ENCODE measurements at places on chromosomes 11 and 22.

GRCh38 chr11:55942785-55943392, 6.7 kb upstream of the OR5I1 start:
- peak; percentile 4 for DNase-seq

- peak; percentile 19 for DNase-seq
These were observed 65.6 kb upstream of the CRYBB3 start for GRCh38 chr22:25134028-25134427.

DNA sequence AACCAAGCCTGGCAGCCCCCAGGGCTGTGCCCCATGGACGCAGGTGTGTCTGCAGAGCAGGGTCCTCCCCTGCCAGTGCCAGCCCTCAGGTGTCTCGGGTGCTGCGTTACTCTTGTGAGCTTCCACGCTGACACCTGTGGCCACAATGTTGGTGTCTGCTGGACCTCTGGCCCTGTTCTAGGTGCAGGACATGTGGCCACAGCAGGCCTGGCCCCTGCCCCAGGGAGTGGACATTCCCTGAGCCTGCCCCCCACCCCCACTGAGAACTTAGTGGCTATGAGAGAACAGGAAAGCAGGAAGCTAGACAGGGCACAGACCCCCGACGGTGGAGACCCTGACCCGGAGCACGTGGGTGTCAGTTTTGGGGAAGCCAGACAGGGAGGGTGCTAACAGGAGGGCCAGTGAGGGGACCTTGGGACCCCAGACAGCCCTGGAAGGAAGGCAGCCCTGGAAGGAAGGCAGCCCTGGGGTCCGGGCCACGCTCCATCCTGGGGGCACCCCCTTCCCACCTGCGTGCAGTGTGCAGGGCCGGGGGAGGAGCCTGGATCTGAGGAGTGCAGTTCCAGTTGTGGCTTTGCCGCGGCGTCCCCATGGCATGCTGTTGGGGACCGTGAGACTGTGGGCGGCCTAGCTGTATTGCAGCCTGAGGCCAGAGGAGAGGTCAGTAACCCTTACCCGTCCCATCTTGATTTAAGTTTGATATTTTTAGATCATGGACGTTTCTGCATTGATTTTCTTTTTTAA, 43.9 kb upstream of the PPARA start:
- DNase-seq, result no peak

- DNase-seq, result no peak
These were observed 1421.2 kb upstream of the TENM4 start for GRCh38 chr11:80862011-80862410.

- no peak for DNase-seq
These were observed 93.6 kb downstream of the NELL1 start for GRCh38 chr11:20762980-20763379.

DNA sequence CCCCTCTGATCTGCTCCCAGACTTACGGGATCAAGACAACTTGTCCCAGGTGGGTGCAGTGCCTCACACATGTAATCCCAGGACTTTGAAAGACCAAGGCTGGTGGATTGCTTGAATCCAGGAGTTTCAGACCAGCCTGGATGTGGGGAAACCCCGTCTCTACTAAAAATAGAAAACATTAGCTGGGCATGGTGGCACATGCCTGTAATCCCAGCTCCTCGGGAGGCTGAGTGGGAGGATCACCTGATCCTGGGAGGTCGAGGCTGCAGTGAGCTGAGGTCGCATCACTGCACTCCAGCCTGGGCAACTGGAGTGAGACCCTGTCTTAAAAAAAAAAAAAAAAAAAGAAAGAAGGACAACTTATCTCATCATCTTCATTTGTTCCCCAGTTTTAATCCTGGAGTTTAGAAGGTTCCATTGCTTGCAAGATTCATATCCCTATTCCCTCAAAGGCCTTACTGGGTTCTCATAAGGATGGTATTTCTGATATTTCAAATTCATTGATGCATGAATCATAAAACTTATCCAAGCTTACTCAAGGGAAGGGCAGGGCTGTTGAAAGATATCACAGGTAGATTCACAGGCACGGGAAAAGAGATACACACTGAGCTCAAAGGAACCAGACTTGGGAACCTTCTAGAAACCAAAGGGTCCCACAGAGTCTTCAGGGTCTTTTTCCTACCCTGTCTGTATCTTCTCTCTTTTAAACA, 14.6 kb downstream of the ENDOD1 start:
- no peak for DNase-seq

- DNase-seq, result no peak
These were observed 13.5 kb downstream of the CDON start for GRCh38 chr11:126049159-126049558.

DNA sequence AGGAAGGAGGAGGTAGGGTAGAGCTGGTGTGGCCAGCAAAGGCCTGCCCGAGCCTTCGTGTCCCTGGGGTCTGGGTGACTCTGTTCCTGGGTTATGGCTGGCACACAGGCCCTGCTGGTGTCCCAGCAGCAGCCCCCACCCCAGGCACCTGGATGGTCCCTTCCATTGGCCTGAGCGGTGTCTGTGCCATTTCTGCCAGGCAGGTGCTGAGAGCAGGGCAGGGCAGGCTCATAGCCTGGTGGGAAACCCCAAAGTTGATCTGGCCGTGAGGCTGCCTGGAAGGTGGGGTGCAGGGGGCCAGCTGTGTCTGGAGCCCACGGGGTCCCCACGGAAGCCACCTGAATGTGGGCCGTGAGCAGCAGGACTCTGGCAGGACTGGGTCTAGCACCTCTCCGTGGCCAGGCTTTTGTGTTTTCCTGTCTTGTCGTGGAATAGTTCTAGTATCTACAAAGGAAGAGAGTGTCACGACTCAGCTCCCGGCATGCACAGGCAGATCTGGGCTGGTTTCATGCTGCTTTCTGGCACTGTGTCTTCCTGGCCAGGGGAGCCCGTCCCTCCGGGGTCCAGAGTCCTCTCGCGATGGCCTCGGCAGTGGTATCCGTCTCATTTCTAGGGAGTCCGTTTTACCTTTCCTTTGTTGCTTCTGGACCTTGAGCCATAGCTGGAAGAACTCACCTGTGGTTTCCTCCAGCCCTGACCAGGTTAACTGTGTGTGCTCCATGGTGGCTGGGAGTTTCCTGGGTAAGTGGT, 83.7 kb downstream of the KCNQ1 start:
- DNase-seq, result no peak

GRCh38 chr11:57460758-57461749, 726 bp downstream of the RTN4RL2 start:
- peak; percentile 20 for DNase-seq

DNA sequence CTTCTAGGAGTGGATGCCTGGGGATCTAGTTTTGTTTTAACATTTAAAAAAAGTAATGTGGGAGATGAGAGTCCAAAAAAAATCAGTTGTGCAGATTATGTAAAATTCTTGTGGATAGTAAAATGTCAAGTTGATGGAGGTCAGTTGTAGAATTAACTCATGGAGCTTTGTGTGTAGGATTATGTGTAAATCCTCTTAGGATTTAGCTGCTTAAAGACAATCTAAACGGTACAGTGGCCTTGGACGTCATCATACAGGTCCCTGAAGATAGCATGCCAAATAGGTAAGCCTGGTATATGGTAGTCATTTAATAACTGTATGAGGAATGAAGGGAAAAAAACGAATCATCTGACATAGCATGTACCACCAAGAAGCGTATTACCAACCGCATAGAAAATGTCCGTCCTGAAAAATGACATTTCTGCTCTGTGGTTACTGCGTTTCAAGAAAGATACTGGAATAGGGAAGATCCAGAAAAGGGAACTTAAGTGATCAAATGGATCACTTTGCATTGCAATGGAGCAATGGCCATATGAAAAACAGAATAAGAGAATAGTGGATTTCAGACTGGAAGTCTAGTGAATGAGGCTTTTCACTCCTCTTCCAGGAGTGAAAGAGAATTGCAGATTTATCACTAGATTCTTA, 61.3 kb downstream of the BCL2L13 start:
- no peak for DNase-seq

DNA sequence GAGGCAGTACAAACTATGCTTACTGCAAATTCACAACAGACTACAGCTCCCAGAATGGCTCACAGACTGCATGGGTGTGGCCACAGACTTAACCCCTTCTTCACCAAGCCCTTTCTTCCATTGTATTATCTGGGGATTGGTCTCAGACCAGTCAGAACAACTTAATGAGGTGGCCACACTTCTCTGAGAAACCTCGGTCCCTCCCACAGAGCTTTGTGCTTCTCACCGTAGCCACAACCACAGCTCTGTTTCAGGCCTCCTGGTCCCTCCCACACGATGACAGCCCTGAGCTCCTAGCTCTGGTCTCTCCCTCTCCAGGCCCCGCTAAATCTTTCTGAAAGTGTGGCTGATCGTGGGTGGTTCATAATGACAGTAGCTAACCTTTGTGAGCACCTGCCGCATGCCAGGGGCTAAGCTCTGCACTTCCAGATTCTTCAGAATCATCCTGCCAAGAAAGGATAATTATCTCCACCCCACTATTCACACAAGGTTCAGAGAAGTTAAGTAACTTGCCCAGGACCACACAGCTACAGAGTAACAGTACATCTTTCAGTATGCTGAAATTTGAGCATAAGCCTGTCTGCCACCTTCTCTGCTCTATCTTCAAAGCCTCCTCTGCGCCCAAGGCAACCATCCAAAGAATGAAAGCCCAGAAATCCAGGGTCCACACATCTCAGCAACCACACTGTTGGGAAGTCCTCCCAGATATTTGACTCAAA, 5.4 kb downstream of the PDE2A start:
- no peak for DNase-seq

- DNase-seq, result peak; percentile 25
These were observed 58.3 kb downstream of the AAMDC start for GRCh38 chr11:77879218-77879617.

- no peak for DNase-seq
These were observed 2.9 kb upstream of the MTA2 start for GRCh38 chr11:62604460-62605120.

- peak; percentile 83 for DNase-seq
These were observed 161.1 kb downstream of the BBOX1 start for GRCh38 chr11:27201454-27202302.

GRCh38 chr11:2789331-2789730, 89.5 kb upstream of the KCNQ1OT1 start:
- no peak for DNase-seq

All from NCI-H2081 (cell line).